ENCODE measurements at places on chromosomes 6 and 20.
A peak's percentile ranks its signal among the peaks of the same experiment; 100 is the strongest.

DNA sequence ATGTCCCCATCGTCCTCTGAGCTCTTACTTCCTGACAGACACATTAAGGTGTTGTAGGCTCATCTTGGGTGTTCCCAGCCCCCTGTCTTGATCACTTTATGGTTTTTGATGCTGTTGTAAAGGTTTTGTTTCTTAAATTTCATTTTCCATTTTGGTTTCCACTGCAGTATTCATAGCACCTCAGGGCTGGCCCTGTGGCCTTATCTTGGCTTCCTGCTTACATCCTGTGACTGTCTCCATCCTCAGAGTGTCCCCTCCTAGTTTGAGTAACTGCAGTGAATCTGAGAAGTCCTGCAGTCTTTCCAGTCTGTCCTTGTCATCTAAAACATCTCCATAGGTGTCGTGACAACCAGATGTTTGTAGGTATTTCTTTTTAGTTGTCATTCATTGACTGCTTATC lies 50.9 kb downstream of the JARID2 start:
- no peak for DNase-seq

DNA sequence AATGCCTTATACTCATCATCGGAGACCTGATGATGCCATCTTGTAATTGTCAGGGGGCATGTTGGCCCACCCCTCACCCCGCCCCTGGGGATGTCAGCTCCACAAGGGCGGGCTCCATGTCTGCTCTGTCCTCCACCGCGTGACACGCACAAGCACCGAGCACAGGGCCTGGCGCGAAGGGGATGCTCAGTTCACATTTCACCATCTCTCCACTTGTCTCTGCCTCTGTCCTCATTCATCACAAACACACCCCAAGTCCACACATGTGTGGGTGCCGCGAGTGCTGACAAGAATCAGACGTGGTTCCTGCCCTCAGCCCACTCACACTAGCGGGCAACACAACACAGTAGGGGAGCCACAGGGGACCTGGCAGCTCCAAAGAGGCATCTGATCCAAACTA lies 151.2 kb upstream of the PTPN1 start:
- DNase-seq = no peak

DNA sequence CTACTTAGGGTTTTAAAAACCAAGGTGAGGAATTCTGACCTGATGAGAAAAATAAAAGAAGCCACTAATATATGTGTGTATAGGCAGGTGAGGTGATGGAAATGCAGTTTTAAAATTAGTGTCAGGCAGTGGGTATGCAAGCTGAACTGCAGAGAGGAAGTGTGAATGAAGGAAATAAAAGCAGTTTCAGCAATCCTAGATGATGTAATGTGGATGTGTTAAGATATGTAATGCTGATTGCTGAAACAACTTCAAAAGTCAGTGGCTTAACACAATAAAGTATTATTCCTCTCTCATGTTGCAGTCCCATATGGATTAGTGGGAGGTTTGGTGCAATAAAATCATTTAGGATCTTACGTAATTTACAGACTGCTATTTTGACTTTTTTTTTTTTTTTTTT lies 119.9 kb upstream of the ASCC3 start:
- DNase-seq = no peak

DNA sequence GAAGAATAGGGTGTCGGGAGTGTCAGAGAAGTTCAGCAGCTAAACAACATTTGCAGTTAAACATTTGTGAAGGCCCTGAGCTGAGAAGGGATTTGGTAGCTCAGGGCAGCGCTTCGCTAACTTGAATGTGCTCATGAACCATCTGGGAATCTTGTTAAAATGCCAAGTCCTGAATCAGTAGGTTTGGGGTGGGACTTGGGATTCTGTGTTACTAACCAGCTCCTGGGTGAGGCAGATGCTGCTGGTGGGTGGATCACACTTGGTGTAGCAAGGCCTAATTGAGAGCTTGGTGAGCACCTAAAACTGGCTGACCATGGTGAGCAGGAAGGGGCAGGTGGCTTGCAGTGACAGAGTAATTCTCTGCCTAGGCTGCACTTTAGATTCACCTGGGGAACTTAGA lies 5.9 kb downstream of the PTPRA start:
- DNase-seq = no peak

DNA sequence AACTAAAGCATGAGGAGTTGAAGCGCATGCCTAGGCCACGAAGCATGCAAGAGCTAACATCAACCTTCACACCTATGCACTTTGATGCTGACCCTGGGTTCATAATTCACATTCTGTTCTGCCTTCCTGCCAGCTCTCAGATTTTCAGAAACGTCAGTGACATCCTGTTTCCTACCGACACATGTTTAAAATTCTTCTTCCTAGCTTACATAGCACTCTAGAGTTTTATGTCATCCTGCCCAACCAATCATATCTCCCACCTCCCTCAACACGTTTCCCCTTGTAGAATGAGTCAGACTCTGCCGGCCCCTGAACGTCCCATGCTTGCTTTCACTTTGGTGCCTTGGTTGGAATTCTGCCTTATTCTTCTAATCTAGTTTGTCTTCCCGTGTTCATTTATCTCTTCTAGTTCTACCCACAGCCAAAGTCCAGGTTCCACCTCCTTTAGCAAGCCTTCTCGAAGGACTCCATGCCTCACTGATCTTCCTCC lies 97.2 kb upstream of the MAP7 start:
- peak; percentile 51 for DNase-seq

DNA sequence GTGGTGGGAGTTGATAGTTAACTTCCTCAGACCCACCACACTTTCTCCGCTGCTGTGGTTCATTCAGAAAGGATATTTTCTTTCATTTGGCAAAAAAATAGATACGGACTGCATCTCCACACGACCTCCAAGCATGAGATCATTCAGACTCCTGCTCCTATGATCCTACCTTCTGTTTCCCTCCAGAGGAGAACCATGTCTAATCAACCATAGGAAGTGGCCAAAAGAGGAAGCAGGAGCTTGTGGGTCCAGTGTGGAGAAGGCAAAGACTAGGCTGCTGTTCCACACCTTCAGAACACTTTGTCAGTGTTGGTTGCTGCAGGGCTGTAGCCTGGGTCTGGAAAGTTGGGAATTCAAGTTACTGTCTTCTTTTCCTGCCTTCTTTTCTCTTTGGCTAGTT lies 10.6 kb upstream of the KIF13A start:
- DNase-seq = no peak

- DNase-seq = no peak
Observed at GRCh38 chr6:44179648-44180047, 21.0 kb downstream of the CAPN11 start.

- DNase-seq = no peak
Observed at GRCh38 chr6:144886682-144887081, 601.5 kb downstream of the UTRN start.

GRCh38 chr6:143323729-143324470 lies 126.6 kb downstream of the ADAT2 start:
- no peak for DNase-seq

GRCh38 chr6:127303917-127304316 lies 37.3 kb downstream of the RNF146 start:
- DNase-seq = no peak

- DNase-seq = no peak
Observed at GRCh38 chr20:10721976-10722375, 48.2 kb upstream of the JAG1 start.

GRCh38 chr6:79544299-79544927 lies 7.2 kb upstream of the LCA5 start:
- no peak for DNase-seq

DNA sequence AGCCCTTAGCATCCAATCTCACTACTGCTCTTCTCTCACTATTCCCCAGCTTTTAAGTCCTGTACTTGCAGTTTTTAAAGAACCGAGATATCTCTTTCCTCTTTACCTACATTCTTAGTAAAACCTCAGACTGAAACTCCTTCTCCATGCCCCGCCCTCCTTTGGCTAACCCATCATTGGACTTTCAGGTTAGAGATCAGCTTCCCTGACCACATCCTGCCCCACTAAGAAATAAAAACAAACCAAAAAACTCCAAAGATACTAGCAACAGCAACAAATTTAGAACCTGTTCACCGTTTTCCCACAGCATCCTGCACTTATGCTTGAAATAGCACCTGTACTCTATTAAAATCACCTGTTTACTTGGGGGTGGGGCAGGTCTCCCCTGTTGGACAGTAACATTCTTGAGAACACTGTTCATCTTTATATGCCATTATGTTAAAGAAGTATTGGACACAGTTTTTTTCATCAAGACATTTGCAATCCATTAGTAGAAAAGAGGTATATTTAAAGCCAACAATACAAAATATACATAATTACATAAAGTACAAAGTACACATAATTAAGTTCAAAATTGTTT lies 16.3 kb upstream of the SMAP1 start:
- DNase-seq = peak; percentile 49

DNA sequence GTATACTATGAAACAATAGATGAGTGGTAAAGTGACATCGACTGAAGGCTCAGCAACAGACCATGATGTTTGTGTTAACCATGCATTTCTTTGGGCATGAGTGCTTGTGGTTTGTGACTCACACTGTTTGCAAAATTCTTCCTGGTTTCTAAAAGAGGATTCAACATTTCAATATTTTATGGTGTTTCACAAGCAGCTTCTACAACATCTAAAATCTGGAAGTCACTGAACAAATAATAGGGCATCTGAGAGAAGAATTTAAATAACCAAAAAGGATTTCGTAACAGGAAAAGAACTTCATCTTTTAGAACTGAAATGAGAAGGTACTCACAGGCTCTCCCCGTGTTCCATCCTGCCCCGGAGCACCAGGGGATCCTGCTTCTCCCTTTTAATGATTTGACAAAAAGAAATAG lies 146.2 kb downstream of the COL21A1 start:
- no peak for DNase-seq

GRCh38 chr6:163739408-163739725 lies 324.8 kb downstream of the QKI start:
- DNase-seq = no peak

GRCh38 chr20:48064929-48065328 lies 279.6 kb upstream of the SULF2 start:
- DNase-seq = no peak

GRCh38 chr20:58976061-58976730 lies 4.9 kb upstream of the NELFCD start:
- DNase-seq = no peak

DNA sequence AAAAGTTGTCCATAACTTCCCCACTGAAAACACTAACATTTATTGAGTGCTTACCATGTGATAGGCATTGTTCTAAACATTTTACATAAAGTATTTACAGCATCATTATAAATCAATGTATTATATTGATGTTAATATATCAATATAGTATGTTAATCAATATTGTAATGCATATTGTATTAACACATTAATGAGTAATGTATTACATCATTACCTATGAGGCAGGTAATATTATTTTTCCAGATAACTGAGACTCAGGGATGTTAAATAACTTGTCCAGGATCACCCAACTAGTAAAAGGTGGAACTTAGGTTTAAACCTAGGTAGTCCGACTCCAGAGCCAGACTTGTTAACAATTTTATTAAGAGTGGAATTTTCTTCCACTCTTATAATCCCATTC lies 12.2 kb upstream of the TREM2 start:
- DNase-seq = no peak

- DNase-seq = no peak
Observed at GRCh38 chr6:39377539-39377950, 55.0 kb upstream of the KCNK16 start.

DNA sequence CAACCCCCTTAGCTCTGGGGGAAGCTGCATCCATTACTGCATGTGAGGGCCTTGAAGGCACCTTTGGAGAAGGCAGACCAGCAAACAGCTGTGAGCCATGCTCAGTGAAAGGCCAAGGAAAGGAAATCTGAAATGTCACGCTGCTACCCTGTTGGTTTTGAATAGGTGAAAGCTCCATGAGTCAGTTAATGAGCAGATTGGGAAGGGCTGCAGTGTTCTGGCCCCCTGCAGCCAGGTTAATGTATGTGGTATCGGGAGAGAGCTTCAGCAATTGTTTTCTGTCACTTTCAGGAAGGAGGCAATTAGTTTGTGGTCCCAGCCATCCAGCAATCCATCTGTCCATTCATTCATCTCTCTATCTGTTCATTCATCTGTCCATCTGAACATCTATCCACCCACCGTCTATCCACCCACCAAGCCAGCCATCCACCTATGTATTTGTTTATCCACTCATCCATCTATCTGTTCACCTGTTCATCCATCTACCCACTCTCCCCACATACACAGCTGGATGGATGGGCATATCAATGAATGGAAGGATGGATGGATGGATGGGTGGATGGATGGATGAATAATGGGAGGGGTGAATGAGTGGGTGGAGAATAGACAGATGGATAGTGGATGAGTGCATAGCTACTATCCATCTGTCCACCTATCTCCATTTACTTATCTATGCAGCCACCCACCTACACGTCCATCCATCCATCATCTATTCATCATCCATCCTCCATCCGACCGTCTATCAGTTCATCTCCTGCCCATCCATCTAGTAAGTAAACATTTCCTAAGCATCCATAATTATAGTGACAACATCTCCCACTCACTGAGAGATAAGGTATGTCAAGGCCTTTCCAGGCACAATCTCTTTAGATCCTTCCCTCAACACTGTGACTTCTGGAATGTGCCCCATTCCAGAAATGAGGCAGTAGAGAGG lies 16.0 kb downstream of the PCK1 start:
- DNase-seq = no peak
